Epithelial cell of proximal tubule (primary cell): ENCODE measurements at places on chromosomes 6 and 20.

DNA sequence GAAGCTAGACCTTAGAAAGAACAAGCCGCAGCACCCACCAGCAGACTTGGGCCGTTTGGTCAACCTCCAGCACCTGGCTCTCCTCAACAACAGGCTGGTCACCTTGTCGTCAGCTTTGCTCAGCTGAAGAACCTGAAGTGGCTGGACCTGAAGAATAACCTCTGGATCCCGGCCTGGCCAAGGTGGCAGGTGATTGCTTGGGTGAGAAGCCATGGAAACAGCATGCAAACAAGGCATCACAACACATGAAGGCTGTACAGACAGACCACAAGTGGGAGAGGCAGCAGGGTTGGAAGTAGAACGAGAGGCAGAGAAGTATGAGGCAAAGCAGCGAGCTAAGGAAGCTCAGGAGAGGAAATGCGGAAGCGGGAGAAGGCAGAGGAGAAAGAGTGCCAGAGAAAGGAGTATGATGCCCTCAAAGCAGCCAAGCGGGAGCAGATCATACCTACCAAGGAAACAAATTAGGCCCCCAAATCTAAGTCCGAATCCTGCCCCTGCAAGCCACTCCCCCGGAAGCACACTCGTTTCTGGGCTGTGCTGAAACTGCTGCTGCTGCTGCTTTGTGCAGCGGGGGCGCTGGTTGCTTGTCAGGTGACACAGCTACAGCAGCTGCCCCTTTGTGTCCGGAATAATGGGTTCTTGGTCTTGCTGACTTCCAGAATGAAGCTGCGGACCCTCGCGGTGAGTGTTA, 121.6 kb upstream of the LGSN start:
- no peak for DNase-seq

DNA sequence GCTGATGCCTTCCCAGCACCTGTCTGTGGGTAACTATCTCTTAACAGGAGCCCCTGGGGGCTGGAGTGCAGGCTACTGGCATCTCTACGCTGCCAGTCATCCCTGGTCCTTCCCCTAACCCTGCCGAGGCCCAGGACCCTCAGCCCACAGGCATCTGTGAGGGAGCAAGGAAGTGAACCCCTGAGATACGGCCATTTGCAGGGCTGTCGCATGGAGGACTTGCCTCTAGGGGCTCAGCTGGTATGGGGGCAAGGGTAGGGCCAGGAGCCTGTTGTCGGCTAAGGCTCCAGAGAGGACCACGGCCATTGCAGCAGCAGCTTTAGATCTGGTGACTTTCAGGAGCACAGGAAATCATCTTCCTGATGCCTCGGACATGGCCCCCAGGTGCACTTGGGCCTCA, 49.7 kb downstream of the MAP3K4 start:
- DNase-seq, result no peak

- peak; percentile 84 for DNase-seq
These were observed 1.5 kb downstream of the ZNFX1 start for GRCh38 chr20:49276161-49276960.

DNA sequence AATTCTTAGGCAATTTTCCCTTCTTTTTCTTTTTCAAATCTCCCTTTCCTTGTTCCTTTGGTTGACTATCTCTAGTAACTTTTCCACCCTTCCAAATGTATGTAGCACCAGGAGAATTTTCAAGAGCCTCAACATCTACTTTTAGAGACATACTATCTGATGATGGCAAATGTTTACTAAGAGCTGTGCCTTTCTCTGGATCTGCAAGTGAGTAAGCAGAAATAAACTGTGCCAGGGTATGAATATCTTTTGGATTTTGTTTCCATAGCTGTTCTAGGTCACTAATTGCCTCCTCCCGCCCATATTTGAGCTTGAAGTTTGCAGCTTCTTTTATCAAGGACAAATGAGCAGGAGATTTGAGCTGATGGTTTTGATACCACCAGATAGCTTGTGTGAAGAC, 69.5 kb downstream of the GTF2H5 start:
- no peak for DNase-seq

DNA sequence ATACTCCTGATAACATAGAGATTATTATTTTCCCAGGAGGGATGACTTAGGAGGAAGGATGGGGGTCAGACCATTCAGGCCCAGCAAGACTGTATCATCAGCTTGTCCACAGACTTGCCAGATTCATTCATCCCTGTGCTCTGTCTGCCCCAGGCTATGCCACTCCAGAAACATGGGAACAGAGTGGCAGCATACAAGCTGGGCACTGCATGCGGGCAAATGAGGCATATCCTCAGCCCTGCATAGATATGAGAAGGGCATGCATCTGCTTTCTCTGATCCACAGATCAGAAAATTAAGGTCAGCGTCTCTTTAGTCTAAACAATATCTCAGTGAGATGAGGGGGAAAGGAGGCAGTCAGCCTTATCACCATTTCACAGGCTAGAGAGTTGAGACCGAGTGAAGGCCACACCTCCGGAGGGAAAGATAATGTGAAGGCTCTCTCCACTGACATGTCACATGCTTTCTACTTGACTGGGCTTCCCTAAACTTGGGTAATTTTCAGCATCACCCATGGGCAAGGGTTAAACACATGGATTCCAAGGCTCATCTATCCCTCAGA, 140.5 kb downstream of the TFAP2B start:
- no peak for DNase-seq
